Stimulated activated CD4-positive, alpha-beta T cell treated with anti-CD3 and anti-CD28 coated beads, Interleukin-4, amount 100 ng/mL, for 4 hours (primary cell): ENCODE measurements at places on chromosomes 6 and 20.

DNA sequence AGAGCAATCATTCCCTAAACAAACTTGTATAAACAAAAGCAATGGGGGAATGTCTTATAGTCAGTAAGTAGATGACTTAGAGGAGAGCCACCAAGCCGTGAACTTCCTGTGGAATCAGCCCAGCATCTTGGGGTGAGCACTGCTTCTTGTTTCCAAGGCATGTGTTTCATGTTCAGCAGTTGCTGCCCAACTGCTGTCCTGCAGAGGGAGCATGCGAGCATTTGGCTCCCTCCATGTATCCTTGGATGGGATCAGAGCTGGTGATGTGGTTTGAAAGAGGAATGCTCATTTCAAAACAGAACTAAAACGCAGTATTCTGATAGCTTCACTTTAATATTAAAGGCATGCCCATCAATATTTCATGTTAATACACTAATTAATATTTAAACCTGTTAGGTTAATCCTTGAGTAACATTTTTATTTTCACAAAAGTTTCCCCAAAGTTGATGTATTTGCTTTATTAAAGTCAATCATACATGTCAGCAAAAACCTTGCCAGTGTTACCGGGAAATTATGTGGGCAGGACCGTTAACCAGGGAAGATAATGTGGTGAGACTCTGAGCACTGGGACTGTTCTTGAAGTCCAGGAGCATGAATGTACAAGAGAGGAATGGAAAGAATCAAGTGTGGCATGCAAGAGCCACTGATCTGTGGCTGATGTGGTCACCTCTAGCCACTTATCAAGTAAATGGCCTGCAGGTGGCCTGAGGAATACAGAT, 172.1 kb upstream of the GGTLC1 start:
- DNase-seq, result no peak

- DNase-seq, result no peak
Measured at GRCh38 chr6:25275436-25275835, 3.7 kb upstream of the CARMIL1 start.

GRCh38 chr6:106275692-106276091, 49.9 kb downstream of the ATG5 start:
- no peak for DNase-seq

GRCh38 chr20:1440024-1440423, 26.6 kb downstream of the NSFL1C start:
- DNase-seq, result no peak

- no peak for DNase-seq
Measured at GRCh38 chr6:118320652-118321051, 227.4 kb upstream of the PLN start.

GRCh38 chr6:38095054-38095453, 275.5 kb downstream of the ZFAND3 start:
- no peak for DNase-seq

DNA sequence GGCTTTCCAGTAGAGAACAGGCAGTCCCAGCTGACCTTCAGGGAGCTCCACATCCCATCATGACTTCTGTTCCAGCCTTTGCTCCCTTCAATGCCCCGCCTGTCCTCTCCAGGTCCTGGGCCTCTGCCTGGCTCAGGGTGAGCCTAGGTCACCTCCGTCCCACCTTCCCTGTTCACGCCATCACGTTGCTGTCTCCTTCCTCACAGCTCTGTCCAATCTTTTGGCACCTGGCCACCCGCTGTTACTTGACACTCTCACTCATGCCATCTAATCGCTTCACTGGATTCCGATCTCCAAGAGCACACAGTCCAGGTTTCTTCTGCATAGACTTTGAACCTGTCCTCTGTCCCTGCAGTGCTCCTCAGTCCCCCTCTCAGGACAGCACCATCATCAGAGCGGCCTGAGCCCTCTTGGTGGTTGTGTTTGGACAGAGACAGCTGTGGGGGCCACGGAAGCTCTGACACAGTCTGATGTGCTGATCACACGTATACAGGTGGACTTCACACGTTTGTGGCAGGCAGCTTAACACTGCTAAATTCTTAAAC, 34.7 kb upstream of the TIAM2 start:
- no peak for DNase-seq

GRCh38 chr6:34095136-34095505, 50.8 kb downstream of the GRM4 start:
- DNase-seq, result no peak

DNA sequence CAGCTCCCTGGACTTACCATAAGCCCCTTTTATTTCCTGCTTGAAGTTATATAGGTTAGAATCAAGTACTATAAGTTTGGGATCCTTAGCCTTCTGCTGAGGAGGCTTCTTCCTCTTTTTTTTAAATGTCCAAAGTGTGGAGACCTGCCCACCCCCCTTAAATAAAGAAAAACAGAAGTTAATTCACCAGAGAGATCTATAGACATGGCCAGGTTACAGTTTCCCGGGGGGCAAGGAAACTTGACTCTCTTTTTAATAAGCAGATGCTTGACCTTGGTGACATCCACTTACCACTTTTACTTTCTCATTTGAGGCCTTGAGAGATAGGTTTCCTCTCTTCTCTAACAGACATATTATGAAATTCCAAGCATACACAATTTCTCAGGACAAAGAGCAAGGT, 88.3 kb downstream of the BMP2 start:
- no peak for DNase-seq

DNA sequence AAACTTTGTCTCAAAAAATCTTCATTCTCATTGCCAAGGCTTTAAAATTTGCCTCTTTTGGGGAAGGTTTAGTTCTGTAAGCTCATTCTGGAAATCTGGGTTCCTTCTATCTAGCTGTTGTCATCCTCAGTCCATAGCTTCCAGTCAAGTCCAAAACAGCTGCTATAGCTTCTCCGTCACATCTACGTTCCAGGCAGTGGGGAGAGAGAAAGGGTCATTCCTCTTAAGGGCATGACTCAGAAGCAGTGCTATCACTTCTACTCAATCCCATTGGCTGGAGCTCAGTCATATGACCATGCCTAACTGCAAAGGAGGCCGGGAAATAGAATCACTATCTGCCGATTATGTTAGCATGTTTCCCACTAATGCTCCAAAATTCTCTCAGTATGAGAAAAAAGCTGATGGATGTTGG, 141.4 kb upstream of the PTPN1 start:
- no peak for DNase-seq

GRCh38 chr20:19966840-19967239, 50.3 kb upstream of the NAA20 start:
- no peak for DNase-seq

DNA sequence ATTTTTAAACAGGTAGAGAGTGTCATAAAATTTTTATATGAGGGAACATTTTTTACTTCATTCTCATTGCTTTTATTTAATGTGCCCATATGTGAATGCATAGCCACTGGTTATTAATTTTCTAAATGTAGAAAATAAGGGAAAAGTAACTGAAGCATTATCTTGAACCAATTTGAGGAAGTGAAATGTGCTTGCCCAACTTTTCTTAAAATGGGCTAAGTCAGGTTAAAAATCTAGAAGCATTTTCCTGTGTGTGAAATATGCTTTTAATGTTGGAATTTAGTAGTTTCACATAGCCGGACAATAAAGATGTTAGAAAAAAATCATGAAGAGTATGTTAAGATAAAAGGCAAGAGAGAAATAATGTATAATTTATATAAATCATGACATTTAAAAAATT, 3.8 kb downstream of the SEC23B start:
- no peak for DNase-seq

DNA sequence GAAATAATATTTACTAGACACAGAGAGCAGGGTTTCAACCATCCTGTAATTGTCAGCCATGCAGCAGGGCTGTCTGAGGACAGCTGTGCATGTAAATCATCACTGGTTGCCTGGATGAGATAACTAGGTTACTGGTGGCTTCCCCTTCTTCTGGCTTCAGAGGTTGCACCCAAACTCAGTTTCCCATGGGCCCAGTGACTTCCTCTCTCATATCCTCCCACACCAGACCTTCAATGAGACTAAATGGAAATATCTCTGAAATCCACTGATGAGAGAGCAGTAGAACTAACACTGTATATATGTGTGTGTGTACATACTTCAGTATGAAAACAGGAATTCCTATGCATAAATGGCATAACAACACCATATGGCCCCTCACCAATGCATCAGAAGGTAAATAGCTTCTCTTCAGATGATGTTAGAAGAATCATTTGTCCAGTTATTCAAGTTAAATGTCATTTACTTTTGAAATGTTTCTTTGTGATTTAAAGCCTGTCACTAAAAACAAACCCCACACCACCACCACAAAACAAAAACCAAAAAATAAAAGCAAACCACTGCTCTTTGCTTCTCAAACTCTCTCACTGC, 51.0 kb upstream of the IL20RA start:
- no peak for DNase-seq

DNA sequence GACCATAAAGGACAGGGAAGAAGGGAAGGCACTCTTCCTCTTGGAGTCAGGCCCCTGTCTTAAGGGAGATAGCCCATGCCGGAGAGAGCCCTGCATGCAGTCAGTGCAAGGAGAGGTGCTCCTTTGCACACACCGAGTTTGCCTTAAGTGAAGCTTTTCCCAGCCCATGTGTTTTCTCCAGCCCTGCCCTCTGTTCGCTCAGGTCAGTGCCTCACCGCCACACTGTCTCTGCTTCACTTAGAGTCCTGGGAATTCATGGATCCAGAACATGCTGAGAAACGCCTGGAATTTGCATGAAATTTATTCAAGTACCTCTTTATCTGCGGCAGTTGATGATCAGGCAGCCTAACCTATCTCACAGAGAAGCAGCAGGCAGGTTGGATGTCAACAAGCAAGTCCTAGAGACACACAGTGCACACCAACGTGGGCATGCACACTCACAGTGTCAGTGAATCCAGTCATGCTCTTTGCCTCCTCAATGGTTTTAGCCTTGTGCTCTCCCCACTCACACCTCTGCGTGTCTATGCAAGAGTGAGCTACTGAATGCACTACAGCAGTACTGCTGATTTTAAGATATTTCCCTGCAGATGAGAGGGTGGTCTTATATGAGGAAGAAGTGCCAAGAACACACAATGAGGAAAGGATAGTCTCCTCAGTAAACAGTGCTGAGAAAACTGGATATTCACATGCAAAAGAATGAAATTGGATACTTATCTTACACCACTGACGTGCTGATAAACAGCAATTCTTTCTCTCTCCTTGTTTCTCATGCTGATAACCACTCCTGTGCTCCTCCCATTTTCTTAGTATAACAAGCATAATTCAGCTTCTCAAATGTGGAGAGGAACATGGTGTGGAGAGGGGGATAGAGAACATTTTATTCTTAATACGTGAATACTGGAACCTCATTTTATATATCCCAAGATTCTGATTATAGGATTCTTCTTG, 295.1 kb upstream of the CDYL start:
- DNase-seq, result no peak

DNA sequence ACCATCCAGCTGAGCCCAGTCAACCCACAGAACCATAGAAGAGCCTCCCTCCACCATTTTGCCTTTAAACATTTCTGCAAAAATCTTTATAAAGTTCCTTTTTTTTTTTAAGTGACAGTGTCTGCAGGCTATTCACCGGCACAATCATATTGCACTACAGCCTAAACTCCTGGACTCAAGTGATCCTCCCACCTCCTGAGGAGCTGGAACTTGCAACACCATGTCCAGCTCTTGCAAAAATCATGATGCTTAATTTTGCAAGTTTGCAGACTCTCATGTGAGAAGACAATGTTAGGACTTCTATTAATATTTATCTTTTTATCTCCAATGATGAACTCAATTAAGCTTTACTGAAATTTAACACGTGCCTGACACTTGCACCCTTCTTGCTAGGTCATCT, 88.8 kb downstream of the INSM1 start:
- DNase-seq, result no peak
